ENCODE measurements at places on chromosomes 5 and 9. TPM values are rescaled to one million over a fixed set of nuclear protein-coding genes. Genes with fewer than 3 reads are reported as not detected.
A peak's percentile ranks its signal among the peaks of the same experiment; 100 is the strongest.

GRCh38 chr9:124009531-124010217 is 1.9 kb upstream of the LHX2 start:
- no peak for DNase-seq

- no peak for DNase-seq
Observed at GRCh38 chr9:115138151-115138550, 20.2 kb upstream of the TNC start.

- peak; percentile 48 for DNase-seq
Observed at GRCh38 chr5:172896465-172896864, 62.4 kb downstream of the ERGIC1 start.

Gene ABLIM3
- polyA plus RNA-seq = 18.7 TPM

DNA sequence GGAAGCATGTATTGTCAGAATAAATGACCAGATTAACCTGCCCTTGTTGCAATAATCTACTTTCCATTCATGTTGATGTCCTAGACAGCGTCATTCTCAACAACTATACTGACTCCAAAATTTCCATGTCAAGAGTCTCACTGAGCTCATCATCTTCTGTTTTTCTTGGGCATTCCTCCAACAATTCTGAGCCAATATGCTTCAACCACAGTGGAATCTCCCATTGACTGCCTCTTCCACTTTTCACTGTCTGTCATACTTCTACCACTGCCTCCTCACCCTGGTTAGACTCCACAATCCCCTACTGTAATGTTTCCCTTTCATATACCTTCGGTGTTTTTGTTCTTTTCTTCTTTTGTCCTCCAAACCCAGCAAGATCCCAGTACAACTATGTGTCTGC is 162.8 kb downstream of the TLE1 start:
- no peak for DNase-seq

- no peak for DNase-seq
Observed at GRCh38 chr9:18536554-18536953, 62.6 kb downstream of the ADAMTSL1 start.

Gene LEAP2
- 2.4 TPM for polyA plus RNA-seq
